ENCODE measurements at places on chromosomes 2 and 18.

- H3K4me1 ChIP-seq = no peaks in the 10 kb centered on the region
- no peak for DNase-seq
- no peak overlapping the region for H3K27ac ChIP-seq
- H3K36me3 ChIP-seq = no peaks in the 10 kb centered on the region
These were observed 18.7 kb upstream of the ADAM17 start for GRCh38 chr2:9574331-9574730.

GRCh38 chr2:75646090-75646582, 447 bp upstream of the MRPL19 start:
- no peaks in the 10 kb centered on the region for H3K27me3 ChIP-seq
- H3K36me3 ChIP-seq = peaks cover 14% of the 10 kb centered on the region
- peak overlapping the region; percentile 98 for H3K4me3 ChIP-seq
- DNase-seq = peak; percentile 10
- H3K4me1 ChIP-seq = no peaks in the 10 kb centered on the region

GRCh38 chr2:85828725-85829124, 60.1 kb downstream of the ST3GAL5 start:
- no peaks in the 10 kb centered on the region for H3K36me3 ChIP-seq
- H3K4me3 ChIP-seq = no peak overlapping the region
- H3K27me3 ChIP-seq = no peaks in the 10 kb centered on the region
- DNase-seq = no peak
- peaks cover 2% of the 10 kb centered on the region for H3K4me1 ChIP-seq

- H3K27me3 ChIP-seq = no peaks in the 10 kb centered on the region
- H3K36me3 ChIP-seq = no peaks in the 10 kb centered on the region
- no peaks in the 10 kb centered on the region for H3K4me1 ChIP-seq
- DNase-seq = no peak
These were observed 59.2 kb downstream of the DOCK10 start for GRCh38 chr2:224982910-224983711.

DNA sequence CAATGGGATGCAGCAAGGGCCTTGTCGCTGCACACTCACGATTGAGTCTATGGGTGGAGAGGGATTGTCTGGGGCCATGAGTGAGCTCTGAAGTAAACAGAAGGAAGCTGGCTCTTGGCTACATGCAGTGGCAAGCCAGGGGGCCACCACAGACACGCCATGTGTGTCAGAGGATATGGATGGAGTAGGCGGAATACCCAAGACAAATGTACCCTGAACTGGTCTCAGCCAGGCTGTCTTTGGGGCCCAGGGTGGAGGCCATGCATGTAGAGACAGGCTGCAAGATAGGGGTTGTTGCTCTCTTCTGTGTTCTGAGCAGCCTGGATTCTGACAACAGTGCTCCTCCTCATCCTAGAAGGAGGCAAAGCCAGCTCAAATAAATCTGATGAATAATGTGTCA, 24.0 kb upstream of the ITGA6 start:
- no peaks in the 10 kb centered on the region for H3K27me3 ChIP-seq
- no peaks in the 10 kb centered on the region for H3K36me3 ChIP-seq

Measured in SJCRH30 (cell line).